Fibroblast of skin of left biceps (primary cell): ENCODE measurements at places on chromosomes 16 and 17.
A peak's percentile ranks its signal among the peaks of the same experiment; 100 is the strongest.

- DNase-seq, result no peak
Observed at GRCh38 chr17:19401321-19402010, 9.6 kb upstream of the RNF112 start.

GRCh38 chr17:386141-386876, 33.7 kb upstream of the RPH3AL start:
- DNase-seq, result no peak

GRCh38 chr16:27633721-27634120, 83.8 kb downstream of the KATNIP start:
- no peak for DNase-seq

DNA sequence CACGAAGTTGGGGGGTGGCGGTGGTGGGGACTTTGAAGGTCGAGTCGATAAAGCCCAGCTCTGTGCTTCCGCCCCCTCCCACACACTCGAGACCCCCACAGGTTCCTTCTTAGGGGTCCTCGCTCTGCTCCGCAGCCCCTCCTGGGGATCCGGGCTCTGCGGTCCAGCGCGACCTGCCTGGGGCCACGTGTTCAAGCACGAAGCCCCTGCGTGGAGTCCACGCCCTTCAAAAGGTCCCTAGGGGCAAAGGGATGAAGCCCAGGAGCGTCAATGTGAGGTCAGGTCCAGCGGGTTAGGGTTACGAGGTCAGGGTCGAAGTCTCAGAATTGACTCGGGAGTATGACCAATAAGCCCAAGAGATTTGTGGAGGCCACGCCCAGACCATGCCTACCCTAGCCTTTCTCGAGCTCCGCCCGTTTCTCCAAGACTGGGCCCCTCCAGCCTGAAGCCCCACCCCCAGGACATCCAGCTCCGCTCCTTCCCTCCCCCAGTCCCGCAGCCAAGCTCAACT, 786 bp upstream of the CACNA1G start:
- no peak for DNase-seq

- DNase-seq, result peak; percentile 44
Observed at GRCh38 chr17:66508896-66509844, 206.8 kb downstream of the PRKCA start.

GRCh38 chr16:5228369-5228768, 130.8 kb upstream of the EEF2KMT start:
- no peak for DNase-seq
